ENCODE measurements at places on chromosomes 1 and 21.
A peak's percentile ranks its signal among the peaks of the same experiment; 100 is the strongest.

DNA sequence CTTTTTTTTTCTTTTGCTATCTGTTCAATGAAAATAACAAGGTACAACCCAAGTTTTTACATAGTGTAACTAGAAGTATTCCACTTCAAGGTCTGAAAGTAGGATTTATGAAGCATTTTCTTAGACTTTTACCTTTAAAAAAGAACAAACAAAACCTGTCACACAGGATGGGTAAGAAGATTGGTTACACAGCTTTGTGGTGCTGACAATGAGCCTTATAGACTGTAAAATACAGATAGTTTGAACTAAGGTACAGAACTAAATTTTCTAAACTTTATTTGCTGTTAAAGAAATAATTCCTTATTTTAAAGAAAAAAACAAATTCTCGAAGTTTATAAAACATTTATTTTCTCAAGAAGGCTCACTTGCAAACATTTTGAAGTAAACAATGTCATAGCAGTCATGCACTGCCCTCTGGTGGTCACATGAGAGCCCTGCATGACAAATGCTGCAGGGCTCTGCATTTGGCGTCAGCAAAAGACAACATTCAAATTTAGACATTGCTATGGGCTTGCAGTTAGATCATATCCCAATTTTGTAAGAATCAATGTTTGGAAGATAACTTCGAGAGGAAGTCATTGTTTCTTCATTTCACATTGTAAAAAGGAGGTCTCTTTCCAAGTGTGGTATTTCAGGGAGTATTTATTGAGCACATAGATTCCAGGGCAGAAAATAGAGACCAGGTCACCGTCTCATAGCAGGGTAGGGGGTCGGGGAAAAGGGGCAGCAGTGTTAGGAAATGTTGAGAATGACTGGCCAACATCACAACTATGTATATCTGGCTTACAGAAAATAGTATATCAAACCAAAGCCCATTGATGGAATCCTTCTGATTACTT, 115.3 kb upstream of the FMN2 start:
- no peak for DNase-seq

- no peak for DNase-seq
These were observed 135.8 kb upstream of the B3GALT2 start for GRCh38 chr1:193322211-193322610.

DNA sequence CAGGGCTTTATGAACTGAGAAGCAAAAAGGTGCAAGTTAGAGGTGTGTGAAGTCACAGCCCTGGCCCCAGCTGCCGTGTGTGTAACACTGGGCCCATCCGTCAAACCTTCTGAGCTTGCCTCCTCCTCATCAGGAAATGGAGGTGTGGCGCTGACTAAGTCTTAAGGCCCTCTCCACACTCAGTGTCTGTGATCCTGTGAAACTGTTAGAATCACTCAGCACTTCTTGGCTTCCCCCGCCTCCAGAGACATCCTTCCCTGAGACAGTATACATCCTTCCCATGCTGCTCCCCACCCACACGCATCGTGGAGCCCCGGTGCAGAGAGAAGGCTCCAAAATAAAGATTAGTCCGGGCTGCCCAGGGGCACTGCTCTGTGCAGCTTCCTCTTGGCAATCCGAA, 33.3 kb downstream of the LRP8 start:
- no peak for DNase-seq

DNA sequence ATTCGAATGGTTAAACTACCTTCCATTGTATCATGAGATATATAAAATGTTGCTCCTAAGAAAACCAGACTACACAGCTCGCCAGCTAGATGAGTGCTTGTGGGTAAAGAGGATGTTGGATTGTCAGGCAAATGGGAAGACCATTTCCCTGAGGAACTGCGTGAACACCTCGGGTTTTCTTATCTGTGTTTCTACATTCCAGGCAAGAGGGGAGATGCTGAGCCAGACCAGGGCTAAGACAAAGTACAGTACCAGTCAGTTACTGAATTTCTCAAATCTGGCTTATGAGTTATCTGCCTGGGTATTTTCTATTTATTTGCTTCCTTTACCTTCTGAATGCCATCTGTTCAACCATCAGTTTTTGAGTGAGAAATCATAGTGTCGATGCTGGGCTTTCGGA, 170.8 kb downstream of the PLA2G4A start:
- no peak for DNase-seq

GRCh38 chr1:7591565-7591964, 179.5 kb upstream of the VAMP3 start:
- DNase-seq, result no peak

DNA sequence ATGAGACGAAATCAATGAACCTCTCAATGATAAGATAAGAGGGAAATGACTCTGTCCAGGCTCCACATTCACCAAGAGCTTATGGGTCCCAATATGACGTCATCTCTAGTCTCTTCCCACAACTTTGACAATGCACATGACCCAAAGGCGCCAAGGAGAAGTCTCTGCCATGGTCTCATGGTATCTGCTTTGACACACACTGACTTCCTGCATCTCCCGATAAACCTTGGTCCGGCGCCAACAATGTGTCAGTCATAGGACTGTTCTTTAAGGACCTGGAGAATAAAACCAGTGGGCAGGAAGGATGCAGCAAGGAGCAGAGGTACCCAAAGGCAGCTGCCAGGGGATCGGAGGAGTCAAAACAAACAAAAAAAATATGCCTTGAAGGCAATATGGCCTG, 46.9 kb upstream of the TMEM51 start:
- DNase-seq, result no peak

DNA sequence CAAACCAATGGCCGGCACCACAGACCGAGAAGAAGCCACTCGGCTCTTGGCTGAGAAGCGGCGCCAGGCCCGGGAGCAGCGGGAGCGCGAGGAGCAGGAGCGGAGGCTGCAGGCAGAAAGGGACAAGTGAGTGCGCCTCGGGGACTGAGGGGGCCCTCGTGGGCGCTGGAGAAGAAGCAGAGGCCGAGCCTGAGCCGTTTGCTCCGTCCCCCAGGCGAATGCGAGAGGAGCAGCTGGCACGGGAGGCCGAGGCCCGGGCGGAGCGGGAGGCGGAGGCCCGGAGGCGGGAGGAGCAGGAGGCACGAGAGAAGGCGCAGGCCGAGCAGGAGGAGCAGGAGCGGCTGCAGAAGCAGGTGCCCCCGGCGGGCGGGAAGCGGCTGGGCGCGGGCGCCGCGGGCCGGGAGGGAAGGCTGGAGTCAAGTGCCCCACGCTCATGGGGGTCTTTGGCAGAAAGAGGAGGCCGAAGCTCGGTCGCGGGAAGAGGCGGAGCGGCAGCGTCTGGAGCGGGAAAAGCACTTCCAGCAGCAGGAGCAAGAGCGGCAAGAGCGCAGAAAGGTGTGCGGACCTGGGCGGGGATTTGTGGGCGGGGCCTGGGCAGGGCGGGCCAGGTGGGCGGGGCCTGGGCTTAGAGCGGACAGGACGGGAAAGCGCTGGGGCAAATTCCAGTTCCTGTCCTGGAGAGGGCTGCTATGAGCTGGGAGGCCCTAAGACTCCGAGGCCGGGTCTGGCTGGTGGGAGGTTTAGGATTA, 22.7 kb downstream of the MAP7D1 start:
- DNase-seq, result no peak

GRCh38 chr1:53278298-53278725, 40.0 kb upstream of the MAGOH start:
- DNase-seq, result peak; percentile 66

DNA sequence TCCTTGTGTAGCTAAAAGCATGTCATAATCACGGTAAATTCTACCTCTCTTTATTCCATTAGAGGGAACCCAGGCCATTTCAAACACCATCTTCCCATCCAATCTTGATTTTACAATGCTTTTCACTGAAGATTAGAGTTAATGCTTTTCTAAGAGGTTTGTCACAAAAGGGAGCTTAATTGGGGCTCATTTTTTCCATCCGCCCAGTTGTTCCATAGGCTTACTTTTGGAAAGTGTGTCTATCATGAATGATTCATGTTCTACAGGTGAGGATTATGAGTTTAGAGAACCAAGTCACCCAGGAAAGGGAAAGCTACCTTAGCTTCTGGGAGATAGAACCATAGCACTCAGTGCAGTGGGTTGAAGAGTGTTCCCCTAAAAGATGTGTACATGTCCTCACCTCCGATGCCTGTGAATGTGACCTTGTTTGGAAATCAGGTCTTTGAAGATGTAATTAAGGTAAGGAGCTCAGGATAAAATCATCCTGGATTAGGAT, 286.9 kb upstream of the RUNX1 start:
- DNase-seq, result no peak

GRCh38 chr1:11541956-11542355, 63.0 kb downstream of the DISP3 start:
- DNase-seq, result no peak

GRCh38 chr1:246001142-246001836, 505.8 kb downstream of the SMYD3 start:
- DNase-seq, result no peak

DNA sequence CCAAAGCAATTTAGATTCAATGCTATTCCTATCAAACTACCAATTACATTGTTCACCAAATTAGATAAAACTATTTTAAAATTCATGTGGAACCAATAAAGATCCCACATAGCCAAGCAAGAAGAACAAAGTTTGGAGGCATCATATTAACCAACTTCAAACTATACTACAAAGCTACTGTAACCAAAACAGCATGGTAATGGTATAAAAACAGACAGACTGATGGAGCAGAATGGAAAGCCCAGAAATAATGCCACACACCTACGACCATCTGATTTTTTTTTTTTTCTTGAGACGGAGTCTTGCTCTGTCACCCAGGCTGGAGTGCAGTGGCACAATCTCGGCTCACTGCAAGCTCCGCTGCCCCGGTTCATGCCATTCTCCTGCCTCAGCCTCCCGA, 7.1 kb downstream of the ZNF124 start:
- DNase-seq, result no peak

GRCh38 chr1:242146652-242147051, 147.8 kb upstream of the MAP1LC3C start:
- DNase-seq, result no peak
